ENCODE measurements at places on chromosomes 3 and 15.

- DNase-seq: peak; percentile 19
Observed at GRCh38 chr3:102715030-102715697, 280.3 kb downstream of the ZPLD1 start.

DNA sequence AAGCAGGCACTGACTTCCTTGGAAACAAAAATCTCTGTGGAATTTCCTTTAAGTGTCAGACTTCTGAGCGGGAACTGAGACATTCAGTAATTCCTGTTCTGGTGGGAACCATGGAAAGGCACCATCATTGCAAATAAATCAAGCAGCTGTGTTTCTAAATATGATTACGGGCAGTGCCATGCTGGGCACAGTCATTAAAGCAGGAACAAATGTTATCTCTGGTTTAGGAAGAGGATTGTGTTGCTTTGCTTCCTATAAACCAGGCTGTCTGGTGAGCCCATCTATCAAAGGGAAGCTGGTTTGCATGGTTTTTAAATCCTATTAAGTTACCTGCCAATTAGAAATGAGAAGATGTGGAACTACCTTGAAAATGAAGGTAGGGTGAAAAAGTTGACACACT lies 86.7 kb downstream of the EBLN2 start:
- no peak for DNase-seq

DNA sequence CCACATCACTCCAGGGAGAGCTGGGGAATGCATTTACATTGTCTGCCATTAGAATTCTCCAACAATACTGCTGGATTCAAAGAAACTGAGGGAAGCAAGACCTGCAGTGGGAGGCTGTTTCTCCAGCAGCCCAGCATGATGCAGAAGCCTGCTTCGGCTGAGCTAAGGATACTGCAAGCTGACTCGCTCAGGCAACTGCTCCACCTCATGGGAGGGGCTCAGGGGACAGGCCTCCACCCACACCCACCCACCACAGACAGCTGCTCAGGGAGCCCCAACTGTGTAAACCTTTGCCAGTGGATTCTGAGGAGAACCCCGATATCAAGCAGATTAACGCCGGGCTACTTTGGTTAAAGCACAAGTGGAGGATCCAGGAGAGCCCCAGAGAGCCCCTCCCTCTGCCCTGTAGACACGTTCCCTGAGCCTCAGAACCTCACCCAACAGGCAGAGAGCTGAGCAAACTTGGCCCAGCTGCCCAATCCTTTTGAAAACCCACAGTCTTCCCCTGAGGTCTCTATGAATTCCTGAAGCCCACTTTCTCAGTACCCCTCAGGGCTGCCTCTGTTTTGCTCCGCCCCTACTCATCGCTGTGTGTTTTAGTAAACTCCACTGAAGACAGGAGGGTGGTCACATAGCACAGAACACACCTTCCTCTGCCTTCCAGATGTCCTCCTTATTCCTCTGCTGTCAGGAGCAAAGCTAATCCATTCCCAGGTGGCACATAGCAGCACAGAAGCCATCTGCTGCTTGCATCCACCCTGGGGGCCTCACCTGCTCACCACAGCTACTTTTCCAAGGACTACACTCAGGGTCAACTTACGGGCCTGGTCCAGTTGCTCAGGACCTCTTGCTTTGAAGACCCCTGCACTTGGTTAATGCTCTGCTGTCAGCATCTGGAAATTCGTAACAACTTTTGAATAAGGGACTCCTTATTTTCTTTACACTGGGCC lies 269.0 kb downstream of the ABHD5 start:
- no peak for DNase-seq

DNA sequence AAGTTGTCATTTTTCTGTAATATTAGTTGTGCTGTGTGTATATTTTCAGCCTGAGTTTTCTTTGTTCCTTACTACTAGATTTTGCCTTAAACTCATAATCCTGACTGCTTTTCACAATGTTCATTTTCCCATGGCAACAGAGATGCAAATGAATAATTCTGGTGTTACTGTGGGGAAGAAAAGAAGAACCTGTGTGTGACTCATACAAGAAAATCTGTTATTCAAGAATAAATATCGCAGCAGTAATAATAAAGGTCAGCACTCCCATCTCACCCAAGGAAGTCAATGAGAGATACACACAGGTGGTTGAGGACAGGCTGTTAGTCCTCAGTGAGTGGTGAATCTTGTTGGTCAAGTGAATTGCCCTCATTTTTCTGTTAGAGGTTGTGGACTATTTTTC lies 656.6 kb upstream of the NAALADL2 start:
- no peak for DNase-seq

- no peak for DNase-seq
Observed at GRCh38 chr3:30547716-30548115, 58.7 kb upstream of the TGFBR2 start.
